ENCODE measurements at places on chromosomes 4 and X.

GRCh38 chr4:3473181-3473950 lies 10.3 kb downstream of the DOK7 start:
- no peak for DNase-seq

DNA sequence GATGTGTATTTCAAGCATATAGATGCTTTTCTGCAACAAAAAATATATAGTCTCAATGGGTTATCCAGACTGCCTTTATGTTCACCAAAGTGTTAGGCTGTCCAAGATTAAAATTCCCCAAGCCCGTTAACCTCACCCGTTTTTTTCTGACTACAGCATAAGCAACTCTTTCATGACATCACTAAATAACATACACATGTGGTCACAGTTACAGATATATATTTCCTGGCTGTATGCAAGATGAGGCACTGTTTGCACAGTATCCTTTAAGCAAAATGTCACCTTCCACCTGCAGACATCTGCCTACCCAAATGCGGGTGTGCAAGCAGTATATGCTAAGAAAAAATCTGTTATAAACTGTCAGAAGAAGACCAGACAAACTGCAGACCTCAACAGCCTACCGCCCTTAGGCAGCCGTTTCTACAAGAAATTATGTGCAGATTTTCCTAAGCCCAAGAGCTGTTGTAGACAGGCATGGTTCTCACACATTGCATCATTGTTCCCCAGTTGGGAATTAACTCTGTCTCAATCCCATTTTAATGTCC lies 183.1 kb upstream of the MXRA5 start:
- no peak for DNase-seq

DNA sequence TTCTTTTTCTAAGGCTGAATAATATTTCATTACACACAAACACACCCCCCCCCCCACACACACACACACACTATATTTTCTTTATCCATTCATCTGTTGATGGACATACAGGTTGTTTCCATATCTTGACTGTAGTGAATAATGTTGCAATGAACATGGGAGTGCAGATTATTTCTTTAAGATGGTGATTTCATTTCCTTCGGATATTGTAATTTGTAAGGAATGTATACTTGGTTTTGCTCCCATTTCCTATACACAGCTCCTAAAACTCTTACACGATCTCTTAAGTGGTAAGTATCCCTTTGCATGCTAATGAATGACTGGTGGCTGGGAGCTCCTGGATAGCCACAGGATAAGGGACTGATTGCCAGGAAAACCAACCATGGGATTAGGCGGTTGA lies 14.7 kb upstream of the RBMXL3 start:
- no peak for DNase-seq

DNA sequence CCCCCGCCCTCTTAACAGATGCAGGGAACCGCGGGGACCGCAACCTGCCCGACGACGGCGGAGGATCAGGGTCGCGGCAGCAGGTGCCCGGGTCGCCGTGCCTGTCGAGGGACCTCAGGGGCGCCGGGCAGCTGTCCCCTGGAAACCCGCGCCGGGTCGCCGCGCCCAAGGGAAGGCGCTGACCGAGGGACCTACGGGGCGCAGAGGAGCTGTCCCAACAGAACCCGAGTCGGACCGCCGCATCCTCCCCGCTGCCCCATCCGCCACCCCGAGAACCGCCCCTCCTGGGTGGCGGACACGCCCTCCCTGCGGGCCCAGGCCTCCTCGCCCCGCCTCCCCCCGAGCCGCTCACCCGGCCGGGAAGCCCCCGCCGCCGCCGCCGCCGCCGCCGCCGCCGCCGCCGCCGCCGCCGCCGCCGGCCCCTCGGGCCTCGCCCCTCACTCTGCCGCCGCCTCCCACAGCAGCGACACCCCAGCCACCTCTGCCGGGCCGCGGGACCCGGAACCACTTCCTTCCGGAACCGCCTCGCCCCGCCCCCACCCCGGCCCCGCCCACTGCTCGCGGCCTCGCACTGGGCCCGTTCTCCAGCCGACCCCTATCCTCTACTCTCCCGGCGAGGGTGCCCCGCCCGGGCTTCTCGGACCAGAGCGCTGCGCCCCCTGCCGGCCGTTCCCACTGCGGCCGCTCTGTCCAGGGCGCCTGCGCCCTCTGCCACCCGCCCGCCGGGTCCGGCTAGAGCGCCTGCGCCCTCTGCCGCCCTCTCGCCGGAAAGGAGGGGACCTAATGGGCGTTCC lies at the start of gene BCLAF3:
TSS of gene BCLAF3 (minus strand) at position 506 of the 794 bp plus-strand sequence. CDS start 20,797 bp downstream, outside the sequence.
- peak; percentile 83 for DNase-seq

- DNase-seq, result no peak
Observed at GRCh38 chrX:81261576-81261975, 59.7 kb downstream of the SH3BGRL start.

Measured in dorsolateral prefrontal cortex (tissue), 122 donors.